ENCODE measurements at places on chromosomes 11 and 22. TPM values are rescaled to one million over a fixed set of nuclear protein-coding genes. Genes with fewer than 3 reads are reported as not detected.

GRCh38 chr22:12601870-12602779 is 2925.9 kb upstream of the OR11H1 start:
- no peaks in the 10 kb centered on the region for H3K4me1 ChIP-seq
- no peak overlapping the region for H3K4me3 ChIP-seq
- H3K36me3 ChIP-seq, result no peaks in the 10 kb centered on the region
- H3K27ac ChIP-seq, result no peak overlapping the region
- H3K27me3 ChIP-seq, result no peaks in the 10 kb centered on the region

The TEX54 gene
- 3.5 TPM for polyA plus RNA-seq

GRCh38 chr11:101453682-101454081 is 130.1 kb downstream of the TRPC6 start:
- H3K27ac ChIP-seq, result no peak overlapping the region
- H3K36me3 ChIP-seq, result no peaks in the 10 kb centered on the region
- H3K4me1 ChIP-seq, result no peaks in the 10 kb centered on the region
- no peaks in the 10 kb centered on the region for H3K27me3 ChIP-seq
- H3K4me3 ChIP-seq, result no peak overlapping the region

DNA sequence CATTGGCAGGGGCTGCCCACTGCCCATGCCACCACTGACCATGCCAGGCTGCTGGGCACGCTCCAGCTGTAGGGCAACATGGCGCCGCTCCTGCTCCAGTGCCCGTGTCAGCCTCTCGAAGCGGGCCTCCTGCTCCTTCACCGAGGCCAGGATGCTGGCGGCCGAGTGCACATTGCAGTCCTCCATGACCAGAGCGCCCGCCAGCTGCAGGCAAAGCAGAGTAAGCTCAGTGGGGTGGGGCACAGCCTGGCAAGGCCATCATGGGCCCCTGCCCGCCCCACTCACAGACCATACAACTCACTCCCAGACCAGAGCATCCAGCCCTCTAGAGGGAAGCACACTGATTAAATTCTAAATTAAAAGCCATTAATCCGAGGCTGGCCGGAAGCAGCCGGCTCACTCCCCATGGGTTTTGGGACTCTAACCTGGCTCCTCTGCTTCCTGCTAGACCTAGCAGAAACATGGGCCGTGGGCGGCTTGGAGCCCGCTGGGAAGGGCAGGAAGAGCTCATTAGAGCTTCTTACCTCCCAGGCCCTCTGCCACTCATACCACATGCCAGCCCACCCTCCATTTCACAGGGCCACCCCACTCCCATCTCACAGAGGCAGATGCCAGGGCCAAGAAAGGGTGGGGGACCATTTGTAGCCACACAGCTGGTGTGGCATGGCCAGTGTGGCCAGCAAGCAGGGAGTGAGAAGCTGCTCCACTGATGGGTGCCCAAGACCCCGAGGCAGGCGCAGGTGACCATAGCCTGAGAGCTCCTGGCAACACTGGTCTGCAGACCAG is 25.8 kb downstream of the ARVCF start:
- H3K4me1 ChIP-seq, result no peaks in the 10 kb centered on the region
- DNase-seq, result no peak
- no peaks in the 10 kb centered on the region for H3K36me3 ChIP-seq
- no peak overlapping the region for H3K4me3 ChIP-seq

The SRSF8 gene
- 43.0 TPM for polyA plus RNA-seq

DNA sequence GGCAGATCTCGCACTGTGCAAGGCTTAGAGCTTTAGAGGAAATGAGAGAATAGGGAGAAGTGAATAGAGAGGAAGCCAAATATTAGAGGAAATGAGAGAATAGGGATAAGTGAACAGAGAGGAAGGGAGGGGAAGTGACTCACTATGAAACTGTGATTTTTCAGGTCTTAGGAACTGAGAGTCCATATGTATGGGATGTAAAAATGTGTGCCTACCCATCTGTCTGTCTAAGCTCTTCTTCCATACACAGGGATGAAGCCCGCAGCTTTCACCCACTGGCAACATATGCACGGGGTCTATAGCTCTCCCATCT is 6.4 kb upstream of the CCDC86 start:
- no peak overlapping the region for H3K27ac ChIP-seq
- H3K27me3 ChIP-seq, result peaks cover 6% of the 10 kb centered on the region
- DNase-seq, result no peak
- no peaks in the 10 kb centered on the region for H3K36me3 ChIP-seq
- no peak overlapping the region for H3K4me3 ChIP-seq

DNA sequence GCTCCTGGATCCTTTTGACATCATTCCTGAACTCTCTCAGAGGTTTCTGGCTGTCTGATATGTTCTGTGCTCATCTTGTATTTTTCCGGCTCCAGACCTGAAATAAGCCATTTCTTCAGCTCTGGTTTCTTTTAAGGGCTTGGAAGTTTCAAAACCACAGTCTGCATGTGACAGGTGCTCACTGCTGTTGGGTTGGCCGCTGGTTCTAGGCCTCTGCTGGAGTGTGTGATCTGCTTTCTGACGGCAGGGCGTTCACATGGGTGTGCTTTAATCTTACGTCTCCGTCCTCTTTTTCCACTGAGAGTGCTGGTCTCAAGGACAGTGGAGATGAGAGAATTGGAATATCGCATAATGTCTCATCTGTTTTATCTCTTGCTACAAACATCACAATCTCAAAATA is 10.3 kb downstream of the ZBED4 start:
- H3K4me3 ChIP-seq, result no peak overlapping the region
- no peak overlapping the region for H3K27ac ChIP-seq
- DNase-seq, result no peak
- H3K36me3 ChIP-seq, result no peaks in the 10 kb centered on the region
- H3K27me3 ChIP-seq, result no peaks in the 10 kb centered on the region
- H3K4me1 ChIP-seq, result no peaks in the 10 kb centered on the region

GRCh38 chr11:104487046-104487806 is 323.3 kb upstream of the PDGFD start:
- no peaks in the 10 kb centered on the region for H3K27me3 ChIP-seq
- H3K4me3 ChIP-seq, result no peak overlapping the region
- no peaks in the 10 kb centered on the region for H3K36me3 ChIP-seq
- no peak for DNase-seq
- H3K4me1 ChIP-seq, result no peaks in the 10 kb centered on the region

DNA sequence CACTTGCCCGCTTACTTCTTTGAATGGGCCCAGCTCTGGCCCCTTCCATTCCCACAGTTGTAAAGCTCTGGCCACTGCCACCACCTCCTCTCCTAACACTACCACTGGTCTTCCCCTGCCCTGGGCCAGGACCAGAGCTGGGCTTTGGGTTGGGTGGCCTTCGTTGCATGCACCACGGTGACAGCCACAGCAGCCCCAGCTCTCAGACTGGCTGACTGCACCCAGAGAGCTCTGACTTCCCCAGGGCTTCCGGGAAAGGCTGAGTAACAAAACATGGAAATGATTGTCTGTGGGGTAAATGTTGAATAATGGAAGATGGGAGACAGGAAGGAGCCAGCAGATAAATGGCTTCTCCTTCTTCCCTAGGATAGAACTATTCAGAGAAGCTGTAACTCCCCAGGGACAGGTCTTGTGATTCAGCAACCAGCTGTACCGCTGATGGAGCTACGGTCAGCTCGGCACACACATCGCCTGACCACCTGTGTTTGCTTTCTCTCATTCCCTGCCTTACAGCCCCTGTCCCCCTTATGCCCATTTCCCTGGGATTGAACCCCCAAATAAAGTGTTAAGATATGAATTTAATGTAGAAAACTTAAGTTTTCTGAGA is 27.6 kb downstream of the SCN4B start:
- no peak for DNase-seq
- no peak overlapping the region for H3K27ac ChIP-seq
- H3K27me3 ChIP-seq, result no peaks in the 10 kb centered on the region

The CRY2 gene
- 23.8 TPM for polyA plus RNA-seq

DNA sequence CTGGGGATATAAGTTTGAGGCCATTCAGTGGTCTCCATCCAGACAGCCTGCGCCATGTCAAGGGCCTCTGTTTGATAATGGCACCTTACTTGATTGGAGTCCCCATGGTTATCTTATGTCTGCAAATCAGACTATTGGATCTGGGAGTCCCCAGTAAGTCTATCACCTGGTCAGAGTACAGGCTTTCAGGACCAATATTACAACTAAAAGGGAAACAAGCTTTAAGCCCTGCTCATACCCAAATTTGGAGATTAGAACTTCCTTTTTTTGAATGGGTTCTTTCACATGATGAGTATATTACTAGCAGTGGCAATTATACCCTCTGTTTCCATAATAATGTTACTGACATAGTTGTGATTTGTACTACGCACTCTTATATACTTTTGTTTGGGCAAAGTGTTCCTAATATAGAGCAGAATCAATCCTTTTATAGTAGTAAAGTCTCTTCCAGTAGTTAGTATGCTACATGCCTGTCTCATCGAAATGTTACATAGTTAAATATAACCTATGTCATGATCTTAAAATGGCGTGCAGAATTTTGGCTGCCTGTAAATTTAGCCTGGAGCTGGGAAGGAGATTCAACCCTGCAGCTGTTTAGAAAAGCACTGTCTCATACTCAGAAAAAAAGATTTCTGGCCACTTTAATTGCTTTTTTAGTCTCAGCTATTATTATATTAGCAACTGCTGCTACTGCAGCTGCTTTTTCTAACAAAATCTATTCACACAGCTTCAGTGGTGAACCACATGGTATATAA is 4.9 kb downstream of the MS4A15 start:
- H3K4me3 ChIP-seq, result no peak overlapping the region
- H3K27me3 ChIP-seq, result no peaks in the 10 kb centered on the region
- peaks cover 8% of the 10 kb centered on the region for H3K4me1 ChIP-seq

The GP1BB gene
- 2.8 TPM for polyA plus RNA-seq

DNA sequence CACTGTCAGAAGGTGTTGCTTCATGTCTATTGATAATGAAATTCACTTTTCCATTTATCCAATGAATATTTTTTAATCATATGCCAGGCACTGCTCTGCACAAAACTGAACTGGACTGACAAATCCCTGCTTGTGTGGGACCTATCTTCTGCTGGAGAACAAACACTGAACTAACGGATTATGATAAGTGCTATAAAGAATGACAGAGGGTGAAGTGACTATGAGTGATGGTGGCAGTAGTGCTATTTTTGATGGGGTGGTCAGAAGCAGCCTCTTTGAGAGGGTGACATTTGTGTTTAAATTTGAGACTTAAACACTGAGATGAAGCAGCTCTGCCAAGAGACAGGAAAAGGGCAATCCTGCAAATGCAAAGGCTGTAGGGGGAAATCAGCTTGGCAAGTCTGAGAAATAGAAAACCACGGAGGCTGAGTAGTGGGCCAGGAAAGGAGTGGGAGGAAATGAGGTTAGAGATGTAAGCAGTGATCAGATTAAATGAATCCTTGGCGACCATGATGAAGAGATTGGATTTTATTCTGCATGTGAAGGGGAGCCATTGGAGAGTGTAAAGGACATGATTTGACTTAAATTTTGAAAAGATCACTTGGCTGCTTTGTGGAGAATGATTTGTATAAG is 6.0 kb downstream of the TBCEL start:
- peaks cover 10% of the 10 kb centered on the region for H3K4me1 ChIP-seq
- H3K36me3 ChIP-seq, result no peaks in the 10 kb centered on the region
- H3K27ac ChIP-seq, result no peak overlapping the region
- DNase-seq, result no peak

DNA sequence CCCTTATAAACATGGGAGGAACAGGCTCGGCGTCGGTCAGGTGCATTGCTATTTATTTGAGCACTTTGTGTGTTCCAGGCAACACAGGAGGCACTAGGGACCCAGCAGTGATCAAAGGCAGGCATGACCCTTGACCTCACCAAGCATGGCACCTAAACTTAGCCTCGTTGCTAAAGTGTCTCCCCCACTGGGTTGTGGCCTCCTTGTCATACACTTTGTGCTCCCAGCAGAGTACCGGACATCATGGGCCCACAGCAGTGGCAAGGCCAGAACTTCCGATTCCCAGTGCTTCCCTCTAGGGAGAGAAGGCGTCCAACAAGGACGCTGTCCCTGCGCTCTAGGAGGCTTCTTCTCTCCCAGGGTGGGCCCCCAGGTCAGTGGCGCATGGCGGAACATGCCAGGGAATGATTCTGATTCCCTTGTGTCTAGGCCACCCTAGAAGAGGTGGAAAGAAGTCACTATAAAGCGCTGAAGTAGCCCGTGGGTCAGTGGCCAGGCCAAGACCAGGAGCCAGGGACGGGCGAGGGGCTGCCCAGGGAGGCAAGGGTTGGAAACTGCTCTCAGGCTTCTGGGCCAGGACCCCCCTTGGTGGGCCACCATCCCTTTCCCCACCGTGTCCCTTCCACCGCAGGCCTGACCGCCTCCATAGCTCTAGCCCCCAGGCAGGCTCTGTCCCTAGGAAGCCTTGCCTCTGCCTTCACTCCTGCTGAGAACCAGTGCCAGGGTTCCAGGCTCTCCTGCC is 19.7 kb downstream of the TOM1 start:
- no peaks in the 10 kb centered on the region for H3K36me3 ChIP-seq
- H3K4me1 ChIP-seq, result no peaks in the 10 kb centered on the region
- no peak for DNase-seq
- H3K27ac ChIP-seq, result no peak overlapping the region
- H3K4me3 ChIP-seq, result no peak overlapping the region
- no peaks in the 10 kb centered on the region for H3K27me3 ChIP-seq

The TPH1 gene
- polyA plus RNA-seq, result not detected

DNA sequence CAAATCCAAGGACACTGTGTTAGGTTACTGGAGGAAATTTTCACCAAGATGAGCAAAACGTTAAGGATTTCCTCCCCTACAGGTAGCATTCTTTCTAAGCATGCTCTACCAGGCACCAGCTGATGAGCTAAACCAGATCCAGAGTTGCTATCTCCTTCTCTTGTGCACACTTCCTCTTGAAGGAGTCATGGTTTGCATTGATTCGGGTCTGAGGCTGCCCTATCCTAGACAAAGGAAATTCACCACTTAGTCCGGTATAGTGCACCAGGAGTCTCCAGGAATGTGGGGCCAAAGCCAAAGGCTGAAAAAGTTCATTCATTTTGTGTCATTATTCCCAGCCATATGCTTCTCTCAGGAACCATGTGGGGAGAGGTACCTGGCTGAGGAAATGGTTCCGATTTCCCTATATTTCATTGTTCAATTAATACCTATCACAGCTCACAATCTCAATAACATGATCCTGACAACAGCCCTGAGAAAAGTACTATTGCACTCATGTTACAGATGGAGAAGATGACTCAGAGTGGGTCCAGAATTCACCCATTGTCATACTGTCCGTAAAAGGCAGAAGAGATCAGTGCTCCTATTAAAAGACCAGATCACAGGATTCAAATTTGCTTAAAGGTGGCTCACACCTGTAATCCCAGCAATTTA is 39.1 kb downstream of the SLC35F2 start:
- peak overlapping the region; percentile 24 for H3K27ac ChIP-seq
- no peaks in the 10 kb centered on the region for H3K4me1 ChIP-seq
- H3K27me3 ChIP-seq, result no peaks in the 10 kb centered on the region
- no peak overlapping the region for H3K4me3 ChIP-seq
- no peak for DNase-seq

DNA sequence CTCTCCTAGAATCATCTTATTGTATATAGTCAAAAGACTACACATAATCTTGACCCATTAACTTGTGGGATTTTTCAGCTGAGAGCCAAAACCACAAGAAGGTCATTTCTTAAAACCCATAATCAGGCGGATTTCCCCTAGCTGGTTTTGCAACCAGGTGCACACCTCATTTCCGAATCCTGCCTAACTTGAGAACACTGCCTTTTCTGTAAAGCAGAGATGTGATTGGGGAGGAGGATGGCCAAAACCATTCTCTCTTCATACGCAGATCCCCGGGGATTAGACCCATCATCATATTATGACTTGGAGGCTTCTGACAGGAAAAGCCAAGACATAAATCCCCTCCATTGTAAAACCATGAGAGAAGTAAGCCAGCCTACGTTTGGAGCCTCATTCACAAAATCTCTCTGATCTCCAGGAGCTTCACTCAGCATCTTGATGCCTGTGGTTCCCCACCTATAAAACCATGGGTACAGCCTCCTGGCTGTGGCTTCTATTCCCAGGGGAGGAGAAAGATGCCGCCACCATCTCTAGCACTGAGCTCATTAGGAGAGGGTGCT is 191.3 kb downstream of the KIF18A start:
- H3K4me1 ChIP-seq, result no peaks in the 10 kb centered on the region
- no peaks in the 10 kb centered on the region for H3K27me3 ChIP-seq
- no peak for DNase-seq
- no peaks in the 10 kb centered on the region for H3K36me3 ChIP-seq
- no peak overlapping the region for H3K4me3 ChIP-seq

Data from hepatocyte (in vitro differentiated cells).